Activated T-helper 1 cell treated with anti-CD3 and anti-CD28 coated beads, Interleukin-12 subunit alpha, Interleukin-12 subunit beta, Interleukin-2, Interleukin-4 antibody, amounts not matched to agents 30 ng/mL and 10 ng/mL and 1 ng/mL, durations not matched to agents 14 hours and 24 hours and 36 hours (primary cell): ENCODE measurements at places on chromosomes 7 and 10. TPM values are rescaled to one million over a fixed set of nuclear protein-coding genes. Genes with fewer than 3 reads are reported as not detected.

OR6V1 gene
- not detected in 2 replicates for total RNA-seq

CLEC2L gene
- total RNA-seq, result not detected in 2 replicates

LRRC18 gene
- total RNA-seq, result not detected in 2 replicates

IRF5 gene
- total RNA-seq, result 19.8 and 21.2 TPM in 2 replicates

CYP17A1 gene
- not detected in 2 replicates for total RNA-seq

CTTNBP2 gene
- total RNA-seq, result not detected in 2 replicates

ZFAND4 gene
- 11.1 and 11.5 TPM in 2 replicates for total RNA-seq

SLC13A1 gene
- total RNA-seq, result 0.05 TPM in 1 of 2 replicates, not detected in the other

NEUROG3 gene
- not detected in 2 replicates for total RNA-seq

OR2A42 gene
- total RNA-seq, result not detected in 2 replicates
